ENCODE measurements at places on chromosomes 7 and 10.

DNA sequence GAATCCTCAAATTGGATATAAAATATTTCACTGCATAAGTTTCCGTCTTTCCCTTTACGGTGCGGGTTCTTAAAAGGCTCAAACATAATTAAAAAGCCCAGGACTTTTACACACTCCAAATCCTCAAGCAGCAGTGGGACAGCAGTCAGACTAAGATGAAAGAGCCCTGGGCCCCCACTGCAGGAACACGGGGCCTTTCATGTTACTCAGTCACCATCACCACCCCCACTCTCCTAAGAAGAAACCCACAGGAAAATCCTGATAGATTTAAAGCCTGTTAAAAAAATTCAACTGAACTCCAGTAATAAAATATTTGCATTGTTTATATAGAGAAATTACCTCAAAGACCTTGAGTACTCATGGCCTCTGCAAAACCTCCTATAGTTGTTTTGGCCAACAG, 74.0 kb upstream of the TRIL start:
- DNase-seq: no peak

DNA sequence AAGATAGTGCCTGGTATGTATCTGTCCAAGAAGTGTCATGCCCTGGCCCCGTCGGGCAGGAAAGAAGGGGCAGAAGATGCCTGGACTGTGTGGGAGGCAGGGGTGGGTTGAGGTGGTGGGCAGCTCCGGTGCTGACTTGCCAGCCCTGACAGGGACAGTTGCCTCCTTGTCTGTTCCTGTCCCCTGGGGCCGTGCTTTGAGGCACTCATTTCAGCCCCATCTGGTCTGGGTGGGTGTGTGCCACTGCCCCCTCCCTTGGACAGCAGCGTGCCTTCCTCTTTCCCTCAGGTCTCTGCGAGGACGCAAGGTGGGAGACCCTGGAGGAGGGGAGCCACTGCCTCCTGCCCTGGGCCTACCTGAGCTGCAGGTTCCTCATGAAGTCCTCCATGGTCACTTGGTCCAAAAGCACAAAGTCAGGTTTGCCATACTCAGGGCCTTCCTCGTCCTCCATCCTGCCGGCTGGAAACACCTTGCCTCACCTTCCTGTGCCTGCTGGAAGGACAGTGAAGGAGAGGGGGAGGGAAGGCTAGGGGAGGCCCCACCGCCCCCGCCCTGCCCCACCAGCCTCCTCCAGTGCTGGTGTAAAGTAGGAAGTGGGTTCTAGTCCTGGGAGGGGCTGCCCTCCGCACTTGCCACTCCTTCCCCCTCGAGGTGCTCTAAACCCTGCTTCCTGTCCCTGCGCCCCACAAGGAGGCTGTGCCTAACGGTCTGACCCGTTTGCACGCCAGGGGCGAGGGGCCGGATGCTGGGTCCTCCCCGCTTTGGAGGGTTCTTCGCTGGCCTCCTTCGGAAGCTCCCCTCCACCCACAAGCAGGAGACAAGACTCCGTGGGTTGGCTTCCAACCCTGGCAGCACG, at the start of gene MYO1G:
Gene MYO1G (minus strand): TSS at position 505 of the 856 bp plus-strand sequence. CDS start 54 bp downstream, at position 451.
- DNase-seq: no peak

- DNase-seq: no peak
Observed at GRCh38 chr10:117249493-117250093, 8.7 kb downstream of the SLC18A2 start.

GRCh38 chr10:109978481-109978880, 29.3 kb upstream of the ADD3 start:
- DNase-seq: no peak

DNA sequence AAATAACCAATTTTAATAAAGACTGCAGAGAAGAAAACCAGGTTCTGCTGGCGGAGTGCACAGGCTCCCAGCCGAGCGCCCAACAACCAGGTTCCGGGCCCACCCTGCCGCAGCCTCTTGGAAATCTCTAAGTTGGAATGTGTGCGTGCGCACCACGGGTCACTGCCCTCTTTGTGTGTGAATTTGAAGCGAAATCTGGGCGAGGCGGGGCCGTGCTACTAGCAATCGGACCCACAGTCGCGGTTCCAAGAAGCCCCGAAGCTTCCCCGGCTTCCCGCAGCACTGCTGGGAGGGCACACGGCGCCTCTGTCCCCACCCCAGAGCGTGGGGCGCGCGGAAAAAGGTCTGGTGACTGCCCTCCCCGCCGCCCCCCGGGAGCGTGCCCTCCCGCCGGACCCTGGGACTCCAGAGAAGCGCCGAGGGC, 666 bp upstream of the MAP3K8 start:
- no peak for DNase-seq

- no peak for DNase-seq
Observed at GRCh38 chr10:95350830-95351228, 60.0 kb upstream of the PDLIM1 start.
